ENCODE measurements at places on chromosomes 7 and 10. TPM values are rescaled to one million over a fixed set of nuclear protein-coding genes. Genes with fewer than 3 reads are reported as not detected.

DNA sequence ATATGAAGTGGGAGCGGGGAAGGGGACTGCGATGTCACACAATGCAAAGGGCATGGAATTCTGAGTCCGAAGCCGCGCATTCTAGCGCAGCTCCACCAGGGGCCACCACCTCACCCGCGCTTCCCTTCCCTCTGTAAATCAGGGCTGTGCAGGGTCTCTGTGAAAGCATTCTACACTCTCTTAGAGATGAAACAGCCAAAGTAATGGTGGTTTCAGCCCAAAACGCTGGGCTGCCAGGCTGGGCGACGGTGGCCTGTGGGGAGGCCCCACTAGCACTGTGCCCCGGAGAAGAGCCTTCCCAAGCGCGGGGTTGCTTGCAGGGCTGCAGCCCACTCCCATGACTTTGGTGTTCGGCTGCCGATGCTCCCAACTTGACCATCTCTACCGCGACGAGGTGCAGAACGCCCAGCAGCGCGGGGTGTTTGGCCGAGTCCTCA is 11.4 kb downstream of the ATG9B start:
- H3K4me3 ChIP-seq: peak overlapping the region; percentile 43
- H3K4me1 ChIP-seq: no peaks in the 10 kb centered on the region
- H3K27ac ChIP-seq: no peak overlapping the region
- no peaks in the 10 kb centered on the region for H3K27me3 ChIP-seq
- DNase-seq: peak; percentile 94

The TUBAL3 gene
- polyA plus RNA-seq: not detected

The FEZF1 gene
- not detected for polyA plus RNA-seq

GRCh38 chr10:124534231-124534798 is 72.7 kb downstream of the LHPP start:
- no peak for DNase-seq
- H3K27ac ChIP-seq: no peak overlapping the region
- no peaks in the 10 kb centered on the region for H3K36me3 ChIP-seq
- no peaks in the 10 kb centered on the region for H3K27me3 ChIP-seq

The SORCS3 gene
- not detected for polyA plus RNA-seq

DNA sequence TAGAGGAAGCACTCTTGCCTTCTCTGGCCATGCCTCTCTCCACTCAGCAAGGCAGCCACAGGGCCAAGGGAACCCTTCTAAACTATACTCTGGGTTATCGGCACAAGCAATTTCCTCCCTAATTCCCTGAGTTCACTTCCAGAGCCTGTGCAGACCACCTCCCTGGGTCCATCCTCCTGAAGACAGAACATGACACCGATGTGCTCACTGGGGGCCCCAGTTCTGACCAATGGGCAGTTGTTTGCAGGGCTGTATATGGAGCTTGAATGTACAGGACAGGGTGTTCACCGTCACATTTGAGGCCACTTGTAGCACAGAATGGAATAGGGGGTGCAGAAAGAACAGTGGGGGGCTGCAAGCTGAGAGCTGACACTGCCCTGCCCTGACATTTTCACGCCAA is 77.7 kb downstream of the TFEC start:
- H3K27ac ChIP-seq: no peak overlapping the region
- H3K4me1 ChIP-seq: no peaks in the 10 kb centered on the region
- H3K36me3 ChIP-seq: no peaks in the 10 kb centered on the region

The EBLN1 gene
- not detected for polyA plus RNA-seq

DNA sequence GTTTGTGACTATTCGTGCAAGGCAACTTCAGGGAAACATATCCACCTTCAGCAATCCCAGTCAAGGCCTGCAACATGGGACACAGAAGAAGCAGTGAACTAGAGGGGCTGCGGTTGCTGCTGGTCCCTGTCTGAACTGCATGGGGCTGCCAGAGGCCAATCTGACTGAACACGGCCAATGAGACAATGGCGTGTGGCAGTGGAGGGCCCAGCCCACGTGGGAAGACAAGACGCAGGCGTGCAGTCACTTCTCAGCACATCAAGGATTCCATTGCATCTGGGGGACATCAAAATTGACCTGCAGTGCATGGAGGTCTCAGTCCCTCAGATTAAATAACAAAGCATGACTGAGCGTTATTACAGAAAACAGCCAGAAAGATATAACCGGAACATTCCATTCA is 215.9 kb downstream of the HECW1 start:
- H3K36me3 ChIP-seq: no peaks in the 10 kb centered on the region
- DNase-seq: no peak
- H3K4me3 ChIP-seq: no peak overlapping the region
- no peak overlapping the region for H3K27ac ChIP-seq

DNA sequence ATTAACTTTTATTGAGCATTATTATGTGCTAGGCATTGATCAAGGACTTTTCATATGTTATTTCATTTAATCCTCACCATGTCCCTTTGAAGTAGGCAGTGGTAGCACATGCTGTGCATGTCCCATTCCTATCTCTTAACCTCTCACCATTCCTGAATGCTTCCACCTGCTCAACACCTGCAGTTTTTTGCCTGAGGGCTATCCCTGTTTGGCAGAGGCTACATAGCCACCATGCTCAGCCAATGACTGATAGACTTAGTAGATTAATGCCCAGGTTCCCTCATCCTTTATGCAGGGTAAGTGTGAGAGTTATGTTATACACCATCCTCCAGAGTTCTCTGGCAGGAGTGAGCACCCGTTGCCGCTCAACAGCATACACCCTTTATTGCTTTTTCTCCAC is 387.8 kb downstream of the BBS9 start:
- H3K4me1 ChIP-seq: no peaks in the 10 kb centered on the region
- H3K36me3 ChIP-seq: no peaks in the 10 kb centered on the region
- H3K27ac ChIP-seq: no peak overlapping the region
- no peaks in the 10 kb centered on the region for H3K27me3 ChIP-seq
- no peak for DNase-seq

- no peaks in the 10 kb centered on the region for H3K36me3 ChIP-seq
- DNase-seq: no peak
- no peak overlapping the region for H3K4me3 ChIP-seq
Measured at GRCh38 chr10:50610368-50610767, 13.4 kb downstream of the SGMS1 start.

GRCh38 chr7:137983323-137984008 is 18.4 kb downstream of the CREB3L2 start:
- H3K36me3 ChIP-seq: peaks cover 3% of the 10 kb centered on the region
- H3K27ac ChIP-seq: no peak overlapping the region
- H3K4me3 ChIP-seq: no peak overlapping the region
- peaks cover 31% of the 10 kb centered on the region for H3K4me1 ChIP-seq
- no peaks in the 10 kb centered on the region for H3K27me3 ChIP-seq

The CALML5 gene
- polyA plus RNA-seq: not detected

GRCh38 chr7:36784991-36785940 is 61.0 kb upstream of the AOAH start:
- H3K27me3 ChIP-seq: no peaks in the 10 kb centered on the region
- H3K36me3 ChIP-seq: no peaks in the 10 kb centered on the region
- no peak overlapping the region for H3K27ac ChIP-seq
- H3K4me1 ChIP-seq: peaks cover 12% of the 10 kb centered on the region
- H3K4me3 ChIP-seq: no peak overlapping the region

DNA sequence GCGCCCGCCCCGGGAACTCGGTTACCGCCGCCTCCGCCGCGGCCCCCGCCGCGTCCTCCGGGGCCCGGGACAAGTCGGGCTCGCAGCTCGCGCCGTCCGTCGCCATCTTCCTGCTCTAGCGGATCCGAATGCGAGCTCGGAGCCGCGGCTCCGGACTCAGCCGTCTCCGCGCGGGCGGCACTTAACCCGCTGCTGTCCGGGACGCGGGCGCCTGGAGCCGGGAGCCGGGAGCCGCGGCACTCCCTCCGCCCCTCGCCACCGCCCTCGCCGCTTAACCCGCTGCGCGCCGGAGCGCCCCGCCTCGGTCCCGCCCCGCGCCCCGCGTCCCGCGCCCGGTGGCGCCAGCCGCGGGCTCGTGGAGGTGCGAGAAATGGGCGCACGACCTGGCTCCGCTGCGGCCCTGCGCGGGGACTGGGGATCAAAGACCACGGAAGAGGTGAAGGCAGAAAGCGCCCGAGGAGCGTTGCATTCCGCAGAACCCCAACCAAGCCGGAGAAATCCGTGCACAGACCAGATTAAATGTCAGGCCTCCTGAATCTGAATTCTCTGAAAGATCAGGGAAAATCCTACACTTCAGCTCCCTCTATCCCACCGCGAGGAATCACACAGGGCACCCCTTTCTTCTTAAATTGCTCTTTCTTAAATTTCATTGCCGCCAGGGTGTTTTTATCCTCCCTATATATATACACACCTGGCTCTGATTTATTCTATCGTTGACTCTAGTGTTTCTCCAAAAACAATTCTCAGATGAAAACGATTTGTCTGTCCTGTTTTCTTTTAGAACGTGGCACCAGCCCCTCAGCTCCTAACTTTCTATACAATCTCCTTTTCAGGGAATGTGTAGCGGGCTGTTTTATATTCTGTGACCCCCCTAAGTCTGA is at the start of gene CTTNBP2:
Gene CTTNBP2 (minus strand): TSS at position 132 of the 881 bp plus-strand sequence. CDS start 26 bp downstream, at position 106.
- DNase-seq: peak; percentile 75
- no peak within 1 kb of the TSS for H3K27ac ChIP-seq
- peak within 1 kb of the TSS; percentile 44 for H3K4me3 ChIP-seq

The SLC39A12 gene
- not detected for polyA plus RNA-seq

The SLC29A4 gene
- 12.3 TPM for polyA plus RNA-seq

The FAM237B gene
- 0.02 TPM for polyA plus RNA-seq

DNA sequence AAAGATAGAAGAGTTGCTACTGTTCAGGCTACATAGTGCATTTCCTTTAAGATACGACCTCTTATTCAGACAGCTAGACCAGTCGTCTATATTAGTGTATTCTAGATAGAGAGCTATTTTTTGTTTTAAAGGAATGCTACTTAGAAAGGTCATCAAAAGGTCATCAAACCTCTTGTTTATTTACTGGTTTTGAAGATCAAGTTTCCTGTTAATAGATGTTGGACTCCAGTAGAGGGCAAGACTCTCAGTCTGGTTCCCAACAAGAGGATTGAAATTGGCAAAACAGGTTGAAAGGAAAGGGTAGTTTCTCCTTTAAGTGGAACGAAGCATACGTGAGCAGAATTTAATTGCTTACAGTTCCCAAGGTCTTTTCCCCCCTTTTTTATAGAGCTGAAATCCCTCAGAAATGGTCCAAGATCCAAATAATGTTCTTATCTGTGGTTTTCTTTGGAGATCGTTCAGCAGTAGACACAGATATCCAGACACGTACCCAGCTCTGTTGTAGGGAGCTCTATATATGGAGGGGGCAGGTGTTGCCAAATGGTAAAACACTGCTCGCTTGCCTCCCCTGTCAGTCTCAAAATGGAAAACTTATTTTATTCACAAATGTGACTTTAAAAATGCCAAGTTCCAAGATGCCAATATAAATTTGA is 37.2 kb downstream of the BAMBI start:
- H3K4me3 ChIP-seq: no peak overlapping the region
- no peaks in the 10 kb centered on the region for H3K27me3 ChIP-seq

GRCh38 chr10:98399784-98400183 is 15.2 kb downstream of the PYROXD2 start:
- H3K27me3 ChIP-seq: no peaks in the 10 kb centered on the region
- no peak overlapping the region for H3K4me3 ChIP-seq
- H3K27ac ChIP-seq: no peak overlapping the region
- peaks cover 2% of the 10 kb centered on the region for H3K4me1 ChIP-seq

GRCh38 chr7:30226614-30227268 is 57.7 kb upstream of the ZNRF2 start:
- H3K4me3 ChIP-seq: no peak overlapping the region
- no peaks in the 10 kb centered on the region for H3K27me3 ChIP-seq
- peak overlapping the region; percentile 79 for H3K27ac ChIP-seq
- H3K4me1 ChIP-seq: peaks cover 24% of the 10 kb centered on the region
- H3K36me3 ChIP-seq: no peaks in the 10 kb centered on the region
- DNase-seq: peak; percentile 47

GRCh38 chr7:116509982-116510579 is 10.5 kb downstream of the CAV2 start:
- peaks cover 32% of the 10 kb centered on the region for H3K36me3 ChIP-seq
- no peak for DNase-seq
- H3K4me1 ChIP-seq: peaks cover 10% of the 10 kb centered on the region

DNA sequence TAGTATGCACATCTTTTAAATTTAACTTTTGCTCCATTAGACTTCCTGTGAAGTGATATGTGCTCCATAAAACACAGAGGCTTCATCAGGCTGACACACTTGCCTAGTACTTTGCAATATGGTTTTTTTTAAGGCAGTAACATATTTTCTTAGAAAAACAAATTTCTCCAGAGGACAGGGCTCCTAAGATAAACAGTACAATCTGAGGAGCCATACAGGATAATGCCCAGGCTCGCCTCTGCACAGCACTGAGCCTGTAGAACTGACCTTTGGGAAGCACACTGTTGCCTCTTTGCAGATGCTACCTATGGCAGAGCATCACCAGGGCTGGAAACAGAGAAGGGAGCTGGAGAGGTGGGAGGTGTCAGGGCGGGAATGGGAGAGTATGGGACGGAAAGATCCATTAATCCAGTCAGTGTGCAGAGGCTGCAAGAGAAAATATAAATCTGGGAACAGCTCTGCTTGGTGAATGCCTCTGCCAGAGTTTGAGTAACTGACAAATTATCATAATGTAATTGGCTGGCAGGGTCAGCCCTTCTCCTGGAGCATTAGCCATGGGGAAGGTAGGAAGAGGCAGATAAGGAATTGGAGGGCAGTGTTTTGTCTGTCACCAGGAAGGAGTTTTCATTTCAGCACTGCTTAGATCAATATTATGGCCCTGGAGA is 132.3 kb downstream of the CREB5 start:
- no peaks in the 10 kb centered on the region for H3K4me1 ChIP-seq
- DNase-seq: peak; percentile 43
- no peak overlapping the region for H3K4me3 ChIP-seq
- peaks cover 8% of the 10 kb centered on the region for H3K27me3 ChIP-seq

DNA sequence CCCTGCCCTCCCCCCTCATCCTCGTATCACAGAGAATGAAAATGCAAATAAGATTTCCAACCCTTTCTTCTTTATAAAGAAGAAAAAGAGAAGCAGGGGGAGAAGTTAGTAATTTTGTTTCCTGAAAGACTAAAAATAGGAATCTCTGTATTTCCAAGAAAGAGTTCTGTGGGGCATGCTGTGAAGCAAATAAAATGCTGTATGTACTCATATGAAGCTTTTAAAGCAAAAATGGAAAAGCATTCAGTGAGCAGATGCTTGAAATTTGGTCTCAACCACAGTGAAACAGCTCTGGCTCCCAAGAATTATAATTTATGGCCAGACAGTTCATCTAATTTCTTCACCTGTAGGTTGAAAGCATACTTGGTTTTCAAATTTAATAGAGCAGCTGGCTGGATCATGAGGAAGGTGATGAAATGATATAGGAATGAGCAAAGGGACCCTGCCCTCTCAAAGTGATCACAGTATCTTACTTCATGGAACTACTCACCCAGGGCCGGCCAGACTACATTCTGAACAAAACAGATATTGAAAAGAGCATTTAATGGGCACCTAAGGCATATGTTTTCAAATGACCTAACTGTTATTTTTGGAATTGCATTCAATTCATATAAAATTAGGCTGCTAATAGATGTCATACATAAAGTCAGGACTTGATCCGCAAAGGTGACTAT is 31.4 kb downstream of the SVIL start:
- H3K36me3 ChIP-seq: peaks cover 11% of the 10 kb centered on the region
- no peak for DNase-seq
- H3K27ac ChIP-seq: no peak overlapping the region
- peaks cover 32% of the 10 kb centered on the region for H3K4me1 ChIP-seq

GRCh38 chr7:103664577-103664976 is 218.6 kb upstream of the SLC26A5 start:
- no peaks in the 10 kb centered on the region for H3K36me3 ChIP-seq
- no peaks in the 10 kb centered on the region for H3K27me3 ChIP-seq
- H3K4me3 ChIP-seq: no peak overlapping the region
- no peaks in the 10 kb centered on the region for H3K4me1 ChIP-seq

Data from SK-N-SH (cell line).